Bronchial epithelial cell (primary cell): ENCODE measurements at places on chromosomes 2 and 18. TPM values are rescaled to one million over a fixed set of nuclear protein-coding genes. Genes with fewer than 3 reads are reported as not detected.

Gene PLGLB1
- total RNA-seq: 0.13 and 0.26 TPM in 2 replicates

Gene PRKAG3
- not detected in 2 replicates for total RNA-seq

Gene ADD2
- total RNA-seq: not detected in 2 replicates

Gene TSPYL6
- not detected in 2 replicates for total RNA-seq

Gene GPR148
- total RNA-seq: not detected in 2 replicates

Gene OSGEPL1
- 2.8 and 6.6 TPM in 2 replicates for total RNA-seq

Gene KIF3C
- total RNA-seq: 1.6 and 2.4 TPM in 2 replicates

Gene DYNAP
- not detected in 2 replicates for total RNA-seq

Gene CHRNG
- total RNA-seq: not detected in 2 replicates

Gene SCN1A
- not detected in 2 replicates for total RNA-seq

Gene TFPI
- 0.64 and 2.1 TPM in 2 replicates for total RNA-seq

Gene CEP68
- 3.8 and 3.9 TPM in 2 replicates for total RNA-seq

Gene GRP
- total RNA-seq: not detected in 2 replicates

Gene C2orf72
- under 0.01 TPM in 1 of 2 replicates, not detected in the other for total RNA-seq

Gene MROH2A
- not detected in 2 replicates for total RNA-seq

Gene RAB17
- 1.0 and 2.4 TPM in 2 replicates for total RNA-seq

Gene ERBB4
- under 0.01 TPM in 2 replicates for total RNA-seq

Gene PCGF1
- 35.5 and 41.5 TPM in 2 replicates for total RNA-seq

Gene ASB18
- 0.38 TPM in 1 of 2 replicates, not detected in the other for total RNA-seq

Gene MMADHC
- 155 and 195 TPM in 2 replicates for total RNA-seq
